KG1 (cell line): ENCODE measurements at places on chromosomes 5 and 9.

GRCh38 chr5:131084436-131084835, 80.6 kb downstream of the HINT1 start:
- no peak for DNase-seq

DNA sequence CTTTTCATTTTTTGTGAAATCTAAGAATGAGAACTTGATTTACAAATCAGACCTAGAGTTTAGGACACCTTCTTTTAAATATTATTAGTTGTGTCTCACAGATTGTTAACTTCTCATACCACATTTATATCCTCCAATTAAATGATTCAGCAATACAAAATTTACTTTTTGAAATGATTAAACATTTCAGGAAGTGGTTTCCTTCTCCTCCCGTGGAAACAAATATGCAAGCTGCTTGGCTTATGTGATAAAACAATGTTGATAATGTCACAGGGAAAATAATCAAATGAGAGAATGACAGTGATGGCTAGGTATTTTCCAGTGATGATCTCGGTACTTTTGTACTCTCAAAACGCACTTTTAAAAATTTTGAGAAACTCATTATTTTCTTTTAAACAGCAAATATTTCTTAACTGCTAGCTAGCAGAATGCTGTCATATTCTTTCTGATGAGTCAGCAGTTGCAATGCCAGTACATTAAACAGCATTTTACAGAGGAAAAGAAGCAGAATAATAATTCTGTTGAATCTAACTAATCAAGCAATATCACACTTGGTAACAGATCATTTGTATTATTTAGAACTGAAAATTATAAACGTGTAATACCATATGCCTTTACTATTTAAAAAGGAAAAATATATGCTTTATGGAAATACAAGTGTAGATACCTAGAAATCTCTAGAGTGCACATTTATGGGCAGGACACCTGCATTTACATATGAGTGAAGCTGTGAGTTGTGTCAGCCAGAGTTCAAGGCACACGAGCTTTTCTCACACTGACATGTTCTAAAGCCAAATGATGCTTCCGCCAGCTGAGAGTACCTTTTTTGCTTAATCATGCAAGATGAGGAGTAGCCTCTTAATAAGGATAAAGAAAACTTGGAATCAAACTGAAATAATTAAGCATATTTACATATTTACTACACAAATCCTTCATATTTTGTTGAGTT, 53.6 kb upstream of the CDH18 start:
- no peak for DNase-seq

GRCh38 chr5:74542482-74542881, 98.0 kb downstream of the ENC1 start:
- no peak for DNase-seq

DNA sequence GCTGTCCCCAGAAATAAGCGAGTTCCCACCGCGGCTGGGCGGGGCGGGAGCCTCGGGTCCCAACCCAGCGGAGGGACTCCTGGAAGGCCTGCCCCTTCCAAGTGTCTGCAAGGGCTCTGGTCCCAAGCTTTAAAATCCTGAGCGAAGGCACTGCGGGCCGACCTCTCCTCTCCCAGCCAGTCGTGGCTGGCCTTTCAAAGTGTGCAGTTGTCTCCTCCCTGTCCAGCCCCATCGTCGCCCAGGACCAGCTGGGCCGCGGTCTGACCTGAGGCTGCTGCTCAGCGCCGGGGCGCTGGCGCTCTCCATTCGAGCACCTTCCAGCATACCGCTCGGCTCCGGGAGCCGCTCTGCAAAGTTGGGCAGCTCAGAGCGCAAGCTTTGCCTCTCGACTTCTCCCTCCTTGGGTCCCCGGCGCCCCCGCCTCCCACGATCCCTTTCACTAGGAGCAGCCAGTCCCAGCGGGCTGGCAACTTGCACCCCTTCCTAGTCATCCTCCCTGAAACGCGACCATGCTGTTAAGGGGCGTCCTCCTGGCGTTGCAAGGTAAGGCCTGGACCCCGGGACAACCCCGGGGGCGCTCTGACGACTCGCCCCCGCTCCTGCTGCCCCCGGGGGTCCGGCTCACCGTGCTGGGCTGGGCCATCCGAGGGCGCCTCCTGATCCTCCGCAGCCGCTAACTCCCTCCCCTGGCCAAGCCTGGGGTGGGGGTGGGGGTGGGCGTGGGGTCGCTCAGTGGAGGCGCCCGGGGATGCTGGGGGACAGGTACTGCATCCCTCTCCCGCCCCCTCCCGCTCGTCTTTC, at the start of gene MAMDC2:
Gene MAMDC2 (plus strand): TSS at position 160 of the 801 bp plus-strand sequence. CDS start 350 bp downstream, at position 510.
- DNase-seq: no peak

DNA sequence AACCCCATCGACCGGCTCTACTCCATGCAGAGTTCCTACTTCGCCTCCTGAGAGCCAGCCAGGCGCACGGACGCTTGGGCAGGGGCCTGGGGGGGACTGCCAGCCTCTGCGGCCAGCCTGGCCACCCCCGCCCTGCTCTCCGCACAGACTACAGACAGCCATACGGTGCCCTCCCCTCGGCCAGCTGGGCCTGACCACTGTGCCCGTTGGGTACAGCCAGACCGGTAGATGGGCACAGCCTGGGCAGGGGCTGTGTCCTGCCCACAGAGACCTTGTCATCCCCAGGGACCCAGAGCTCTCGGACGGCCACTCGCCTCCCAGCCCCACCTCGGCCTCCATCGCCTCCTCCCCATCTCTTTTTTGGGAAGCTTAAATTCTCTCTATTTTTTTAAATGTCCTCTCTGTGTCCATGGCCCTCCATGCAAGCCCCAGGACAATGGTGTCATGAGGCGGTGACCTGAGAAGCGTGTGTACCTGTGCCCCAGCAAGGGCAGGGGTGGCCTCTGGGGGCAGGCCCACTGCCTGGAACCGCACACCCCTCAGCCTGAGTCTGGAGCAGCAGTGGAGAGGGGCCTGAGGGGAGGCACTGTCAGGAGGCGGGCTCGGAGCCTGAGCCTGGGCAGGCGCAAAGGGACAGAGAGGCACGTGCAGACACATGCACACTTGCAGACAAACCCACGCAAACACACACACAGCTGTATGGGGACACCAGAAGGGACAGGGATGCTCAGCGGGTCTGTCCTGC, 82.8 kb downstream of the LMX1B start:
- DNase-seq: no peak

DNA sequence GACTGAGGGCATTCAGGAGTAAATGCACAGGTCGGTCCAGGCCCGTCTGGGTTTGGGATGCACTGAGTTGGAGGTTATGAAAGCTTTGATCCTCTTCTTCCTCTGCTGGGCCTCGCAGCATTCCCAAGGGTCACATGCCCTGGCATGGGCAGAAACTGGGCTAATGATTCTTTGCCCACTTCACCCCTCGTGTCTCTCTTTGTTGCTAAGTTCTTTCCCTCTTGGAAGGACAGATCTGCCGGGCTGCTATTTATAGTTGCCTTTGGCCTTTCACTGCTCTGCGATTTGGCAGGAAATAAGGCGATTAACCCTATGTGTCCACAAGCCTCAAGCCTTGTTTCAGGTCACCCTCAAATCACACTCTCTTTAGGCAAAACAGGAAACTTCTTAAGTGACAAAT, 66.9 kb downstream of the ENTREP1 start:
- no peak for DNase-seq

GRCh38 chr5:106755066-106755465, 915.7 kb downstream of the EFNA5 start:
- no peak for DNase-seq

DNA sequence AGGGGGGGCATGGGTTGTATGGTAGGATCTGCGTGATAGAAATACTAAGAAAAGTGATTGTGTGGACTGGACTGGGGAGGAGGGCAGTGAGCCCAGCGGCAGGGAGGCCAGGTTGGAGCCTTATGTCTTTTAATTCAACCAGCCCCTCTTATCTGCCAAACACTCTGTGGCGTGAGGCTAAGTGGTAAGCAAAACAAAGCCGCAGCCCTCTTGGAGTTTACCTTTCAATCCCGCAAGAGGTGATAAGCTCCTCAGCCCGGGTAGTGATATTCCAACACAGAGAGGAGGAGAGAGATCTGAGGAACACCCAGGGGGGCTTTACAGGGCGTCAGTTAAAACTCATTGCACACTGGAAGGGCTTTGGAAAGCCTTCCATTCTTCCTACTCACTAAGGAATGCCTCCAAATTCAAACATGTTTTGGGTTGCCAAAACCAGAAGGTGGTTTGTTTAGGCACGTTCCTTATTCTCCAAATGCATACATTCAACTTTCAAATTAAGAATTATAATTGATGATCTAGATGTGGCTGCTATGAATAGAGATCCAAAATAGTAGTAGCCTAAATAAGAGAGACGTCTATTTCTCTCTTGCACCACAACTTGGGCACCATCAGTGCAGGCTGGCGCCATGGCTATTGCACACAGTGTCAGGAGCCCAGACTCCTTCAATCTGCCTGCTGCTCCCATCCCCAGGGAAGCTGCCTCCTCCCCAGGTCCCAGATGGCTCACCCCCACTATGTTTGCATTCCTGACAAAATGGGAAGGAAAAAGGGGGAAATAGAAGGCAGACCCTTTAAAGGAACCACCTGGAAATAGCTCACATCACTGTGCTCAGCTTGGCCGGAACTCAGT, 75.1 kb upstream of the FSTL4 start:
- DNase-seq: no peak

- DNase-seq: no peak
Measured at GRCh38 chr9:127114606-127115005, 7.8 kb downstream of the ANGPTL2 start.

GRCh38 chr5:149323621-149324205, 21.6 kb upstream of the GRPEL2 start:
- no peak for DNase-seq

- no peak for DNase-seq
Measured at GRCh38 chr5:74336297-74336696, 304.2 kb downstream of the ENC1 start.

DNA sequence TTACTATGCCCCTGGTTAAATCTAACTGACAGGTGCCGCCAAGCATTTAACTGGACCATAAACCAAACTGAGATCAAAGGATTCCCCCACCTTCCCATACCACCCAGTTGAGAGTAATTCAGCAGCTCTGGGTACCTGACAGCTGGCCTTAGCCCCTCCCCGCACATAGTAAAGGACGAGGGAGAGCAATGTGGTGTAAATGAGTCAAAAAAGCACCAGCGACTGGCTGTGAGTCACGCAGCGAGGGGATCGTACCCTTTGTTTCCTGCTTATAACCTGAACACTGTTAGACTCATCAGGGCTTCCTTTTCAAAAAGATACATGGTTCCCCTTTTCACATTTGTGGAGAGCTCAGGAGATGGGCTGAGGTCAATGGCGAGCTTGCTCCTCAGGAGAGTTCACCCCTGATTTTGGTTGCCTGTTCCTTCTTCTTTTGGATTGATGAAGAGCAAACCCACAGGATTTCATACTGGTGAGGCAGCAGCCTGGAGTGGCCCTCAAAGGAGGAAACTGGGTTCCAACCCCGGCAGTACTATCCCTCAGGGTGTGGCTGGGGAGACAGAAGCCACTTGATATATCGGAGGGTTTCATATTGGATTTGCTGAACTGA, 71.5 kb downstream of the ANKRD33B start:
- DNase-seq: peak; percentile 62

DNA sequence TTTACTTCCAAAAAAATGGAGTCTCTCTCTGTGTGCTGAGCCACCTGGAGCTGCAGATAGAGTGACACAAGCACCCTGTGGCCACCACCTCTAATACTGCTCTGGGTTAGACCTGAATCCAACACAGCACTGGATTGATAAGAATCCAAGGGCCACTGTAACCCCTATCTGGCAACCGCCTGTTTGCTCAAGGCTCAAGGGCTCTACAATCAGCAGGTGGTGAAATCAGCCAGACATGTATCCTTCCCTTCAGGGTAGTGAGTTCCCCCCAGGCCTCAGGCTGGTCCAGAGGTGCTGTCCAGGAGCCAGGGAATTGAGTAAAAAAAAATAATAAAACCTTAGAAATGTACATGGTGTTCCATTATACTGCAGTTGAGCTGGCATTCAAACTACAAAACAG, 509.0 kb downstream of the KIF4B start:
- no peak for DNase-seq

GRCh38 chr9:2623288-2624050, 1.9 kb downstream of the VLDLR start:
- DNase-seq: no peak

- no peak for DNase-seq
Measured at GRCh38 chr9:28528049-28528448, 954.8 kb upstream of the C9orf72 start.

DNA sequence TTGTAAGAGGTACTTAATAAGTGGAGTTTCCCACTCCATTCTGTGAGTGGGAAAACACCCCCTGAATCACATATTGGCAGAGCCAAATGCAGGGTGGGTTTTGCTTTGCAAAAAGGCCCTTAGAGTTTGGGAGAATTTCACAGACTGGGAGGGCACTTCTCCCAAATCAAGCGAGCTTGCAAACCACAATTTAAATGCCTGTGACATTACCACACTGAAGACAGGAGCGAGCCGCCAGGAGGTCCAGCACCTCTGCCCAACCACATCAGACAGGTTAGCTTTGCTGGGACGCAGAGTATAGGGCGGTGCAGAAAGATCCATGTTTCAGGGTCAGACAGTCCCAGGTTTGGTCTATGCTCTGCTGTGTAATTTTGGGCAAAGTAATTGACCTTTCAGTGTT, 2.3 kb downstream of the ALAD start:
- no peak for DNase-seq

DNA sequence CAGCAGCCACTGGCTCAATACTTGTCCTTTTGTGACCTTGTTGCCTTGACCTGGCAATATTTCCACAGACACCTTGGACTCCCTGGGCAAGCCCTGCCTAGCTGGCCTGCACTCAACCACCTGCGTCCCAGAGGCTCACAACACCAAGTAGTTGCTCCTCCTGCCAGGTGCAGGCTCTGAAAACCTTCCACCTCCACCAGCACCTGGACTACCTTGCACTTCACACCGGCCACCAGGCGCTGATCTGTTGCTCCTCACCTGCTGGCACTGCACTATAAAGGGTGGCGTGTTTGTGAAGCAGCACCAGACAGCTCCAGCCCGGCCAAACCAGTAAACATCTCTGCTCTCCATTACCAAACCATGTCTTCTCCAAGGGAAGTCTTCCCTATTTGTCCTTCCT, 997.7 kb downstream of the PTPRD start:
- DNase-seq: no peak

- DNase-seq: no peak
Measured at GRCh38 chr5:73319036-73319435, 129.5 kb downstream of the FOXD1 start.

GRCh38 chr5:180070756-180071530, 616 bp downstream of the RNF130 start:
- no peak for DNase-seq

DNA sequence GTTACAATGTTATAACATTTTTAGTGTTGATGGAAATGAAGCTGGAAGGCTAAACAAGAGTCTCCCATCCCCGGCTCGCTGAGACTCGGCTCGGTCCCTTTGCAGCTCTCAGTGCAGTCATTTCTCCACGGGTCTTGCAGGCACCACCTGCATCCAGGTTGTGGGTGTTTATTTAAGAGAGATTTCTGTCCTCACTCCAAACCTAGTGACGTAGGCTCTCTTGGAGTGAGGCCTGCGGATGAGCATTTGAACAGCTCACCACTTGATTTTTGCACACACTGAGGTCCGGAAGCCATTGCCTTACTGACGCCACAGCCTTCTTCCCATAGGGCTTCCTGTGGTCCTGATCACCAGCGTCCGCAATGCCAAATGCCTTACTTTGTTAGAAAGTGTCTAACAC, 197.7 kb upstream of the OTULINL start:
- no peak for DNase-seq
